NCI-H446 treated with DMSO at 0.1 percent for 48 hours (cell line): ENCODE measurements at places on chromosomes 4 and X.

- no peak for DNase-seq
These were observed 2.3 kb downstream of the ATP2B3 start for GRCh38 chrX:153519569-153520286.

DNA sequence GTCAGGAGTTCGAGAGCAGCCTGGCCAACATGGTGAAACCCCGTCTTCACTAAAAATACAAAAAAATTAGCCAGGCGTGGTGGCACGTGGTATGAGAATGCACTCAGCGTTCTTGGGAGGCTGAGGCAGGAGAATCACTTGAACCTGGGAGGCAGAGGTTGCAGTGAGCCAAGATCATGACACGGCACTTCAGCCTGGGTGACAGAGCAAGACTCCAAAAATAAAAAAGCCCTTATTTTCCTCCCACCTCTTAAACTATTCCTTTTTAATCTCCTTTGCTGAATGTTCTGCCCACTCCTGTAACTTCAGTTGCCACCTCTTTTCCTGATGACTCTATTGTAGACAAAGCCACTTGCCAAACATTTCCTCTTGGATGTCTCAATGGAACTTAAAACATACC, 72.6 kb downstream of the TAF1 start:
- no peak for DNase-seq

DNA sequence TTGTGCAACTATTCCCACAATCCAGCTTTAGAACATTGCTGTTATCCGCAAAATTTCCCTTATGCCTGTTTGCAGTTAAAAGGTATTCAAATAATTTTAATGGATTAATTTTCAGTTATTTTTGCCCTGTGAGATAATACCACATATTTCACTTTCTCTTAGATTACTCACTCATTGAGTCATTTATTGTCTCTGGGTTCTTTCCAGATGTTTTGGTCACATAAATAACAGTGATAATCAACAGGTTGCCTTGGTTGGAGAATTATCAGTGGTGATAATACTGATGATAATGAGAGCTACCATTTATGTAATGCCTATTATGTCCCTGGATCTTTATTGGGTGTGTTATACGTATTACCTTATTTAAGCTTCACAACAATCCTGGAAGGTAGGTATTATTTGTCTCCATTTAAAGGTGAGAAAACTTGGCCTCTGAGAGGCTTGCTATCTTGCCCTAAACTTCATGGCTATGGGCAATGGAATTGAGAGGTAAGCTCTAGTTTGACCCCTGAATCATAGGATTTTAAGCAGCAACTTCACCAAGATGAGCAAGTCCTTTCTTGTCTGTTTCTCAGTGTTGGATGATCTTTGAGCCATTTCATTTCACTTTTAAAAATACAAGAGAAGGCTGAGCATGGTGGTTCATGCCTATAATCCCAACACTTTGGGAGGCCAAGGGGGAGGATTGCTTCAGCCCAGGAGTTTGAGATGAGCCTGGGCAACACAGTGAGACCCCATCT, 87.4 kb downstream of the KIT start:
- no peak for DNase-seq

- DNase-seq, result no peak
These were observed 6.9 kb downstream of the LSM6 start for GRCh38 chr4:146182443-146182842.

- DNase-seq, result no peak
These were observed 44.8 kb upstream of the GRPEL1 start for GRCh38 chr4:7112656-7113055.

DNA sequence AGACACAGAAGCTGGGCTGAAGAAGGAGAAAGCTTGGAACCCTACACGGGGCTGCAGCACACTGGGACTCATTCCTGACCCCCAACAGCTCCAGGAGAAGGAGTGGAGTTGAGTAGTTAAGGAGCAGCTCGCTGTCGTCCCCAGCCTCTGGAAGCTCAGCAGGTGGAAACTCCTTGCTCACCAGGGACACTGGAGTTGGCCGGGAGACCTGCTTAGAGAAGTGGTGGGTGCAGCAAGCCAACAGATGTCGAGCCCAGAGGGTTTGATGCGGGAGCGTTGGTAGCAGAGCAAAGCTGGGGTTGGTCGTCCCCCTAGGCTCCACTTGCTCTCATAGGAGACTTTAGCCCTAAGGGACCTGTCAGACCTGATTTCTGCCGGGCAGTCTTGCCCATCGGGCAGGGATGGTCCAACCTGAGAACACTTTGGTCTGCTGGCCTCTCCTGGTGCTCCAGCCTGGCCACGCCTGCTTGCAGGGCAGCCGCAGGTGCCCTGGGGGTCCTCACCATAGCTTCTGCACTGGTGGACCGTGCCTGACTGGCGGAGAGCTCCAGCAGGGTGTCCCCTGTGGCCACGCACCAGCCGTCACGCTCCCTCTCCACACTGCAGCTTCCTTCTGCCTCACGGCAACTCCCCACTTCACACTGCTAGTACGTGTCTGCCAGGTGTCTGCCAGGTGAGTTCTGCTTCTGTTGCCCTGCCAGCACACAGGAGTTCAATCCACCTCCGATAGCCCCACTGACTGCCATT, 353.7 kb downstream of the GASK1B start:
- no peak for DNase-seq

DNA sequence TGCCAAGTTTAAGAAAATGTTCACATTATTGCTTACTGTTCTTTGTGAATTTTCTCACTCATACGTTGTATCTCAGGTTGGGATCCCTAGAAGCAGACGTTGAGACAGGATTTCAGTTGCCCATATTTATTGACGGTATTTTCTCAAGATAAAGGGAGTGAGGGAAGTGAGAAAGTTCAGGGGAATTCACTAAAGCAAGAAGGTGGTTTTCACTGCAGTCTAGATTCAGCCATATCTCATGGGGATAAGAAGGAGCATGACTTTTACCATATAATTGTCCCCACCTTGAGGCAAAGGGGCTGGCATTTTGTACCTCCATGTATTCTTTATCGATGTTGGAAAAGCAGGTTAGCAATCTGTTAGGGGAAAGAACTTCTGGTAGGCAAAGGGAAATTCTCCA, 543.0 kb downstream of the CCSER1 start:
- DNase-seq, result no peak

GRCh38 chr4:13601048-13601447, 26.5 kb downstream of the BOD1L1 start:
- no peak for DNase-seq

DNA sequence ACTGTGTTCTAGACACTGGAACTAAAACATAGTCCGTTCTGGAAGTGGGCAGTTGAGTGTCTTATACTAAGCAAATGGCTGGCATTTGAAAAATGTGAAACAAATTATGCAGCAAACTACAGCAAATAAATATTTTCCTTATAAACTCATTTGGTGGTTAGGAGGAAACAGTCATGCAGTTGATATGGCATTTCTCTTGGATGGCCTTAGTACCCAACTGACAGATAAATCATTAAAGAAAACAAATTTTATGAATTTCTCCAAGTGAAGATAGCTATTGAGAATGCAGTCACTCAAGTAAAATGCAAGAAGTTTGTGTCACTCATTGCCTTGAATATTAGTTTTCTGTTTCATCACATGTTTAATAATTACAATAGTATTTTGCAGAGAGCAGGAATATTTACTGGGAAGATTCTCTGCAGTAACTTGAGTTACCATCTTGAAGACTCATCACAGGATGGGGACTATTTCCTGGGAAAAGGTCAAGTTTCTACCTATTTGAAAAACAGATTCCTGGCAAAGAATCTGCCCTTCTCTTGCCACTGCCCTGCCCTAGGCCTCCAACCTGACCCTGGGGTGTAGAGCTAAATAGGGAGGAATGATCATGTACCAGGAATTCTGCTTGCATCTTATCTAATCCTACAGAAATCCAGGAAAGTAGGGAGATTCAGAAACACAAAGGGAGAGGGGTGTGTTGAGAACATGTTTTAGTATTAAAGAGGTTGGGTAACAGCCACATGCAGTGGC, 105.9 kb downstream of the SH3RF1 start:
- DNase-seq, result no peak

DNA sequence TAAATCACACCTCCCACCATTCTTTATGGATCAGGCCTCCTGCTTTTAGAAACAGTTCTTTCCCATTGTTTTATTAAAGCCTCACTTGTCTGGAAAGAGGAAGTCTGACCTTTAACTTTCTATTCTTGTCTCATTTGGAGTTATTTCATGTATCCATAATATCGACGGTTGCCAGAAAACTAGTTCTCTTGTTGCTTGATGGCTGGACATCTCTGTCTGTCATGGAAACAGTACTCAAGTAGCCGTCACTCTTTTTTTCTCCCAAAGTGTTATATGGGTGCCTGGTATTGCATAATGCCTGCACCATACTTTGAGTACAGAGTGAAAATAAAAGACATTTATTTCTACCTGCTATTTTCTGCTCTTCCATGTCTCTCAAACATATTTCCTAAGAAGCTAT, 61.4 kb downstream of the PHEX start:
- DNase-seq, result no peak

DNA sequence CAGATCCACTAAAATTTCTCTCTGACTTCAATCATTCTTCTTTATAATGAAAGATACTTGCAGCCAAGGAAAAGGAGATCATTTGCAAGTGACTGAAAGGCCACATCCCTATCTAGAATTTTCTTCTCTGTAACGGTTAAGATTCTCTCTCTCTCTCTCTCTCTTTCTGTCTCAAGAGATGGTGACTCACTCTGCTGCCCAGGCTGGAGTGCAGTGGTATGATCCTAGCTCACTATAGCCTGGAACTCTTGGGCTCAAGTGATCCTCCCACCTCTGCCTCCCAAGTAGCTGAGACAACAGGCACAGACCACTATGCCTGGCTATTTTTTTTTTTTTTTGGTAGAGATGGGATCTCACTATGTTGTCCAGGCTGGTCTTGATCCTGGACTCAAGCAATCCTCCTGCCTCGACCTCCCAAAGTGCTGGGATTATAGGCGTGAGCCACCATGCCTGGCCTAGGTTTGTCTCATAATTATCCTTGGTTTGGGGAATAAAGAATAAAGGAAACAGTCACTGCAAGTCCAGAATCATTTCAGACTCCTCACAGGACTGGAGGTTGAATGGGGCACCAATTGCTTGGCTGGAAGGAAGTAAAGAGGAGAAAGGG, 33.3 kb upstream of the GALNT7 start:
- DNase-seq, result no peak

GRCh38 chrX:75086731-75087195, 69.3 kb downstream of the ABCB7 start:
- no peak for DNase-seq

- DNase-seq, result no peak
These were observed 87.7 kb upstream of the MAP3K15 start for GRCh38 chrX:19602866-19603622.

- DNase-seq, result no peak
These were observed 204.6 kb downstream of the RTL9 start for GRCh38 chrX:110563282-110563681.

- DNase-seq, result no peak
These were observed 103.9 kb downstream of the PDS5A start for GRCh38 chr4:39873823-39874222.

DNA sequence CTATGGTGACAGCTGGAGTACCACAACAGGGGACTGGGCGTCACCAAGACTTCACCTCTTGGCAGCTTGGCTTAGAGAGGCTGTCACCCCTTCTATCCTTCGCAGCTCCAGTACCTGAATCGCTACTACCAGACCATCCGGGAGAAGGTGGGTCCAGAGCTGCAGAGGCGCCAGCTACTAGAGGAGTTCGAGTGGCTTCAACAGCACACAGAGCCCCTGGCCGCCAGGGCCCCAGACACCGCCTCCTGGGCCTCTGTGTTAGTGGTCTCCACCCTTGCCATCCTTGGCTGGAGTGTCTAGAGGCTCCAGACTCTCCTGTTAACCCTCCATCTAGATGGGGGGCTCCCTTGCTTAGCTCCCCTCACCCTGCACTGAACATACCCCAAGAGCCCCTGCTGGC, 11.6 kb upstream of the SASH3 start:
- no peak for DNase-seq

DNA sequence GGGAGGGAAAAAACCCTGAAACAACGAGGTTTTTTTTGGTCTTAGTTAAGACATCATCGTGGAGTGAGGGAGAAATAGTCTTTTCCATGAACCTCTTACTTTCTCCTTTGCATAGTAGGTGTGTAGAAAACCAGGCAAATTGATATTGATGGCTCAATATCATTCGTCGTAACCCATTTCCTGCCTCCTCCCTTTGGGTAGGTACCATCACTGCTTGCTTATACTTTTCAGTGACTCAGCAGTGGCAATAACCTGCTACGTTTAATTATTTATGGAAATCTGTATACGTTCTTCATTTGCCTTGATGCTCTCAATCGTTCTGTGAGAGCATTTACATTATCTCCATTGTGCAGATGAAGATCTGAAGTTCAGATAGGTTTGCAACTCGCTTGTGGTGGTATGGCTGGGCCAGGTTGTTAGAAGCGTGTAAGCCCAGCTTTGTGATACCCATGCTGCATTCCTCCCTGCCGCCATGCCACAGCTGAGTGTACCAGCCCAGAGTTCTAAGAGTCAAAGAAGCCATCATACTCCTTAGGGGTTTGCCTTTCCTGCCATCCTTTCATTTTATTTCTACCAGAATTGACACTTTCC, 212.9 kb downstream of the ARHGAP10 start:
- DNase-seq, result no peak

GRCh38 chr4:134313591-134313990, 112.0 kb upstream of the PABPC4L start:
- no peak for DNase-seq

- no peak for DNase-seq
These were observed 352.5 kb downstream of the GPM6A start for GRCh38 chr4:175459571-175459970.

- DNase-seq, result peak; percentile 8
These were observed 75.5 kb downstream of the GPC3 start for GRCh38 chrX:133909888-133910287.

DNA sequence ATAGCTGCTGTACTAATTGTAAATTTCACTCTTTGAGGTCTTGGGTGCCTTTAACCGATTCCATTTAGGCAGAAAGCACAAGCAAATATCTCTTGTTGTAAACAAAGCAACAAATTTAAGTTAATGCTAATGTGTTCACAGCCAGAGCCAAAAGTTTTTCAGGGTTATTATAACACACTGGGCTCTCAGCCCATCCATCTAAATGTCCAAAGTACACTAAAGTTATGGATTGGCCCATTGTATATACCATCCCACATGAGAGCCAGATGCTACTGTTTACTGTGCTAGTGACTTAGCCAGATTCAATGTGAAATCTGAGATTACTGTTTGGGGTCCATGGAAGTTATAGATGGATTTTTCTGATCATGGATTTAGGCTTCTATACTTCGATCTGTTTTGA, 186.7 kb downstream of the LARP7 start:
- peak; percentile 84 for DNase-seq

DNA sequence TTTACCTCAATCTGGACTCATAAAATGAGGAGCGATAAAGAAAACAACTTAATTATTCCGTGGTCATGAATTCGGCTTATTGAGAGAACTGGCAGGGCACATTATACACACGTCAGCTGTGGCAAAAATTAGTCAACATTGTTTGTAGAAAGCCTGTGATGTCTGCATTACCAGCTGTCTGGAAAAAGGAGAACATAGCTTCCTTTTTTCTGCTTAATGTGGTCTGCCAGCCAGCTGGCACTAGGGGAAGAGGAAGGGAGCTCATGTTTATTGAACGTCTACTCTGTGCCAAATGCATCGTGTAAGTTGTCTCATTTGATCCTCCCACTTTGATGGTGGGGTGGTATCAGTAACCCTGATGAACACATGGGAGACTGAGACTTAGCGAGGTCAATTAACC, 367.6 kb downstream of the ARHGAP24 start:
- DNase-seq, result peak; percentile 89

- no peak for DNase-seq
These were observed 10.7 kb downstream of the SGMS2 start for GRCh38 chr4:107835406-107835805.
